Daoy (cell line): ENCODE measurements at places on chromosomes 1 and 21.
A peak's percentile ranks its signal among the peaks of the same experiment; 100 is the strongest.

- DNase-seq, result peak; percentile 77
Measured at GRCh38 chr1:93878501-93878888, 511 bp downstream of the DNTTIP2 start.

DNA sequence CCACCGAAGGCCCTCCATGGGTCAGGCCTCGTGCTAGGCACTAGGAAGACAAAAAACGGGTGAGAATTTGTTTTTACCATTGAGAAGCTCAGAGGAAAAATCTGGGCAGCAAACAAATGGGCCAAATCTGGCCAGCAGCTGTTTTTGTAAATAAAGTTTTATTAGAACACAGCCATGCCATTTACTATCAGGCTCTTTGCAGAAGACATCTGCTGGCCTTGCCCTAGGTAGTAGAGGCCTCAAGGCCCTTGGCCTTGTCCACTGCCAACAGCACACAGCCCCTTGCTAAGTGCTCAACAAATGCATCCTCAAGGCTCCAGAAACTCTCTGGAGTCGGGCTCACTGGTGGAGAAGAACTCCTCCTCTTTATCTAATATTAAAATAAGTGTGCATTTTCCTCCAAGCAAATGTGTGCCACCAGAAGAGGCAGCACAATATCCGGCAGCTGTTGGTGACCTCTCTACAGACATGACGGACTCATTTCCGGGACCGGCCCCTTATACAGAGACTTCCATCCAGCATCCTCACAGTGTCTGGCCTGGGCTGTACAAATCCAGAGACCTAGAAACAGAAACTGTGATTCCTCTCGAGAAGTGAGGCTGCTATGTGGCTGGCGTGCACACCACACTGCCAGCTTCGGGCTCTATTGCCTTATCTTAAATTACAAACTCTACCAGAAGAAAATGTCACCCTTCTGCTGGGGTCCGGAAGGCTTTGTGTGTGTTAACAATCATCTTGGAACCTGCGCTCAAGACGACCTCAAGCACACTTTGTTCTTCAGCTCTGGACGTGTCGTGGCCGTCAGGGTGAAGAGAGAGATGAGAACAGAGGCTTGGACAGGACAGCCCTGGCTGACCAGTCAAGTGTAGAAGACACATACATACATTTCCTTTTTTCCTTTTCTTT lies 203.9 kb downstream of the TOMM20 start:
- DNase-seq, result no peak

DNA sequence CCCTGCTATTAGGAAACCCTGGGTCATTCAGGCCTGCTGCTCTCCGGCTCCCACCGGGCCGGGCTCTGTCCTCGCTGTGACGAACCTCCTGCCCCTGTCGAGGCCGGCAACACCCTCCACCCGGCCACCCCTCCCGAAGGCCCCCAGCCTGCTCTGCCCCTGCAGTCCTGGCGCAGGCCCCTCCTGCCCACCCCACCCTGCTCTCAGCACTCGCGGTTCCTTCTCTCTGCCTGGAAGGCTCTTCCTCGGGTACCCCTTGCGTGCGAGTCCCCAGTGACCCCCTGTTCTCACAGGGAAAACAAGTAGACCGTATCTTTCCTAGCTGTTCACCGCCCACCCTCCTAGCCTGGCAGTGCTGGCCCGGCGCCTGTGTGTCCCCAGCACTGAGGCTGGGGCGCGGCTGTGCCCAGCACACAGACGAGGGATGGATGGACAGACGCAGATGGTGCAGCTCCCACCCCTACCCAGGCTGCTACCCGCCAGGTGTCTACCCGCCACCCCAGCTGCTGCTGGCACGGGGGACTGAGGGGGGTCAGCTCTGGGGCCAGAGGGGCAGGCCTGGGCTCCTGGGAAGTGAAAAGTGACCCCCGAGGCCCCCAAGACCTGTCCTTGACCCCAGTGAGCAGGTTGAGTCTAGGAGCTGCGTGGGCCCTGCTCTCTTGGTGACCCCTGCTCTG lies 3.1 kb upstream of the VWA1 start:
- no peak for DNase-seq

DNA sequence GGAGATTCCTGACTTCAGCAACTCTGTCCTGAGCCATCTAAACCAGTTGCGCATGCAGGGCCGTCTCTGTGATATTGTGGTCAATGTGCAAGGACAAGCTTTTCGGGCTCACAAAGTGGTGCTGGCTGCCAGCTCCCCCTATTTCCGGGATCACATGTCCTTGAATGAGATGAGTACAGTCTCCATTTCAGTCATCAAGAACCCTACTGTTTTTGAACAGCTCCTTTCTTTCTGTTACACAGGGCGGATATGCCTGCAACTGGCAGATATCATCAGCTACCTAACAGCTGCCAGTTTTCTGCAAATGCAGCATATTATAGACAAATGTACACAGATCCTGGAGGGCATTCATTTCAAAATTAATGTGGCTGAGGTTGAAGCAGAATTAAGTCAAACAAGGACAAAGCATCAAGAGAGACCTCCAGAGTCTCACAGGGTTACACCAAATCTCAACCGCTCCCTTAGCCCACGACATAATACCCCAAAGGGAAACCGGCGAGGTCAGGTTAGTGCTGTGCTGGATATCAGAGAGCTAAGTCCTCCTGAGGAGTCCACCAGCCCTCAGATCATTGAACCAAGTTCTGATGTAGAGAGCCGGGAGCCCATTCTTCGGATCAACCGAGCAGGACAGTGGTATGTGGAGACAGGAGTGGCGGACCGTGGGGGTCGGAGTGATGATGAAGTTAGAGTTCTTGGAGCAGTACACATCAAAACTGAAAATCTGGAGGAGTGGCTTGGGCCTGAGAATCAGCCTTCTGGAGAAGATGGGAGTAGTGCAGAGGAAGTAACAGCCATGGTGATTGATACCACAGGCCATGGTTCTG lies 2.3 kb downstream of the ZBTB37 start:
- no peak for DNase-seq

GRCh38 chr1:7580923-7581753 lies 190.0 kb upstream of the VAMP3 start:
- no peak for DNase-seq

- peak; percentile 64 for DNase-seq
Measured at GRCh38 chr1:231866392-231867331, 240.1 kb downstream of the DISC1 start.

- DNase-seq, result peak; percentile 56
Measured at GRCh38 chr1:27153549-27153886, 1.4 kb downstream of the SLC9A1 start.

DNA sequence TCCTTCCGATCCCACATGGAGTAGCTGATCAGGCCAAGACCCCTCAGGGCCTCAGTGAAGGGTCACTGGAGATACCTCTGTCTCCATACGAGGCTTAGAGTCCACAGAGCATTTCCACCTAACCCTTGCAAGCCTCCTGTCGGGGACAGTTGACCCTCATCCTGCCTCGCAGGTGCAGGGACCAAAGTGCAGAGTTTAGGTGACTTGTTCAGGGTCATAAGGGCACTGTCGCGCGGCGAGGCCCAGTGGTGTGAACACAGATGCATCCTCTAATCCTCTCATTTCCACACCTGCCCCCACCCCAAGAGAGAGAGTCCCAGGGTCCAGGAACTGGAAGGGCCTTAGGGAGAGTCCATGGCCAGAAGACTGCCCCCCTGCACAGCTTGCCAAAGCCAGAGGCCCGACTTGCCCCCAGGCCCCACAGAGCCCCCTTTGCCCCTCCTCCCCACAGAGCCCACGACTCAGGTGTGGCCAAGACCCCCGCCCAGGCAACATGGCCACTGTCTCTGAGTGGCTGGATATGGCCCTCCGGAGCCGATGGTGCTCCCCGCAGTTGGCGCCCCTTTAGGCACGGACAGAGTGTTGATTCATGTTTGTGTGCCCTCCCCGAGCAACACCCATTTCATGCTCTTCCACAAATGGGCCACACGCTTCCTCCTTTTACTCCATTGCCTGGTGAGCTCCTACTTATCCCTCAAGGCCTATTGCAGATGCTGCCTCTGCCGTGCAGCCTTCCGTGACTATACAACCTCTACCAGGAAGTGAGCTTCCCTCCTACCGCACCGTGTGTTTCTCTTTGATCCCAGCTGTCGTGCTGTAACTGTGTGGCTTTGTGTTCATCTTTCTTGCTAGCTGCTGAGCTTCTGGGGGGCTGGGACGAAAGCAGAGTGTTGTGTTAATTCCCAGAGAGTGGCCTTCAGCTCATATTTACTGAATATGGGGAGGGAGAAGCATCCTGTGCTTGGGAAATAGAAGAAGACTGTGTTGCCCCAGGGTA lies 1.7 kb downstream of the TRPM2 start:
- no peak for DNase-seq

- DNase-seq, result no peak
Measured at GRCh38 chr1:115877511-115877910, 36.6 kb upstream of the NHLH2 start.

DNA sequence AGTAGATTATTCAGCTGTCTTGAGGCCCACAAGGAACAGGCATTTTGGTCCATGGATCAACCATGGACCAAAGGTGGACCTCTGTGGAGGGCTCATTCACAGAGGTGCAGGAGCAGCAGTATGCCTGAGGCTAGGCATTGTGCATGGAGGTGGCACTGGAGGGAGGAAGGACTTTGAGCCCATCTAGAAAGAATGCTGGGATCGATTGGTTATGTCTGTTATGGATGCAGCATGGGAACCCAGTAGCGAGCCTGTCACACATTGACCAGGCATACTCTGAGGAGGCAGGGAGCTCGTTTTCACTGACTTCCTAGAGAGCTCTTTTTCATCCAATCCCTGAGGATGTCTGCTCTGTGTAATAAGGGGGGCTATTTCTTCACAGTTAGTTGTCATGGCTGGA lies 75.5 kb downstream of the KCNN3 start:
- DNase-seq, result no peak

- no peak for DNase-seq
Measured at GRCh38 chr1:197771386-197771785, 3.9 kb downstream of the DENND1B start.

DNA sequence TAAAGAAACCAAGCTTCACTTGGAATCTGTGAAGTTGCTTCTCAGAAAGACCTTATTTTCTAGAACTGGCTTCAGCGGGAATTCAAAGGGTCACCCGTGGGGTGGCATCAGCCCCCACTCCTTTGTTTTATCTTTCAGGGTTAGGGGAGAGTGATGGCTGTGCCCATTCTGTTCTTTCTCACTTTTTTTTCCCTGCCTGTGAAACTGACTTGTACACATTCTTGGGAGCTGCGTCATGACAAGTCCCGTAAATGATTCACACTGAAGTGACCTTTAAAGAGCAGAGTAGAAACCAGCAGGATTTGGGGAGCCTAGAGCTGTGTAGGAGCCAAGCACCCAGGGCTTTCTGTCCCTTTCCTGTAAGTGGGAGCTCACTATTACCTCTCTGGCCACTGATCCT lies 43.8 kb downstream of the SLC44A3 start:
- peak; percentile 92 for DNase-seq

- no peak for DNase-seq
Measured at GRCh38 chr1:229582011-229582694, 23.6 kb upstream of the ABCB10 start.

DNA sequence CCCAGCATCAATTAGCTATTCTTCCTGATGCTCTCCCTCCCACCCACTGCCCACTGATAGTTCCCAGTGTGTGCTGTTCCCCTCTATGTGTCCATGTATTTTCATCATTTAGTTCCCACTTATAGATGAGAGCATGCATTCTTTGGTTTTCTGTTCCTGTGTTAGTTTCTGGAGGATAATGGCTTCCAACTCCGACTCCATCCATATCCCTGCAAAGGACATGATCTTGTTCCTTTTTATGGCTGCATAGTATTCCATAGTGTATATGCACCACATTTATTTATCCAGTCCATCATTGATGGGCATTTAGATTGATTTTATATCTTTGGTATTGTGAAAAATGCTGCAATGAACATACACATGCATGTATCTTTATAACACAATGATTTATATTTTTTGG lies 30.2 kb downstream of the DISC1 start:
- no peak for DNase-seq

GRCh38 chr21:28704746-28705145 lies 287.9 kb downstream of the LTN1 start:
- DNase-seq, result no peak

DNA sequence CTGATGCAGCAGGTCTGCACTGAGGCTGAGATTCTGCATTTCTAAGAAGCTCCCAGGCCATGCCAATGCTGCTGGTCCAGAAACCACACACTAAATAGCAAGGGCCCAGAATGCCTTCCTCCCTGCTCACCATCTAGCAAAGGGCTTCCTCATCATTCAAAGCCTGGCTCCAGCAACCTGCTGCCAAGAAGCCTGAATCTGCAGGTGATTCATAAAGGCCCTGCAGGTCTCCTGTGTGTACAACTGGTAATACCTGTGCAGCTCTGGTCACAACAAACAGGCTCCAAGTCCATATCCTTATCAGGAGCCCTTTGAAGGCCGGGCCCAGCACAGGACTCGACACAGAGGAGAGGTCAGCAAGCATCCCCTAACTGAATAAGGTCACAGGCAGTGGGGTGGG lies 26.7 kb downstream of the GLIS1 start:
- DNase-seq, result no peak

- no peak for DNase-seq
Measured at GRCh38 chr1:152386940-152387339, 27.1 kb downstream of the CRNN start.

- DNase-seq, result no peak
Measured at GRCh38 chr1:212664409-212665199, 35.0 kb downstream of the BATF3 start.

DNA sequence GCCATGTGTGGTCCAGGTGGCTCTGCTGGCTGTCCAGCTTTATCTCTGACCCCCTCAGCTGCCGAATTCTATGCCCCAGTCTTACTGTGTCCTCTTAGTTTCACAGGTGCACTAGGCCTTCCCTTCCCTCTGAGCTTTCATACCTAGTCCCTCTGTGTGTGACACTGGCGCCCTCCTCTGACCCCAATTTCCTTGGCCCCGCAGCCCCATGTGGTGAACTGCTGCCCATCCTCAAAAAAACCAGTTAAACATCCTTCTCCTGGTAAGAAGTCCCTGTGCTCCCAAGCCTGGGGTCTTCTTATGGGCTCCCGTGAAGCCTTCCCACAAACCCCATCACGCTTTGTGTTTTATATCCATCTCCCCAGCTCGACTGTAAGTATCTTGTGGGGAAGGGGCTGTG lies 93.9 kb upstream of the TSPAN2 start:
- peak; percentile 25 for DNase-seq

- no peak for DNase-seq
Measured at GRCh38 chr1:48943393-48943792, 166.7 kb upstream of the BEND5 start.

DNA sequence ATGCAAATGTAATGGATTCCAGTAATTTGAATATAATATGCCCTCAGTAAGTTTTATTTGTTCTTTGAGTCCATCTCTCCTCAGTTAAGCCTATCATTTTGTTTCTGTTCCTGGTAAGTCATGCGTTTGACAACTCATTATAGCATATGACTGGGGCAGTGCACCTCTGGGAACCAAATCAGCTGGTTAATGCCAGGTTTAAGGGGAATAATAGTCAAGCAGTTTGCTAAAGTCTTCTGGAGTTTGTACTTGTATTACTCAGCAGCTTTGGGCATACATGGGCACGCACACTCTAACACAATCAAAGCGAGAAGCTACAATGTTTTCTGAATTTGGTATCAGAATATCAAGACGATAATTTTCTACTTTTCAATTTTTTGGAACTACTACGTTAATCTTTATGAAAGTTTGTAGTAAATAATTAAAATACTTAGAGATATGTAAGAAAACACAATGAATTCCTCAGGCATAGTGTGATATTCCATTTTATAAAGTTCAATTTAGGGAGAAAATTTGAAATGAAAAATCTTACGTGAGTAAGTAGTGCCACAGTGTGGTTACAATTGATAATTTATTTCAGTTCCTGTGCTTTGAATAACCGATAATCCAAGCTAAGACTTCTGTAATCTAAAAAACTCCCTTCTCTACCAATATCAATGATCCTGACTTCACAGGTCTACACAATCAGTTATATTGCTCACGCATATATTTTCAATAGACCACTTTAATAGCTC lies 43.8 kb upstream of the KCTD3 start:
- DNase-seq, result no peak

GRCh38 chr1:25195835-25196234 lies 36.5 kb downstream of the SYF2 start:
- no peak for DNase-seq
